Fibroblast of skin of left quadriceps (primary cell): ENCODE measurements at places on chromosomes 5 and 9.

DNA sequence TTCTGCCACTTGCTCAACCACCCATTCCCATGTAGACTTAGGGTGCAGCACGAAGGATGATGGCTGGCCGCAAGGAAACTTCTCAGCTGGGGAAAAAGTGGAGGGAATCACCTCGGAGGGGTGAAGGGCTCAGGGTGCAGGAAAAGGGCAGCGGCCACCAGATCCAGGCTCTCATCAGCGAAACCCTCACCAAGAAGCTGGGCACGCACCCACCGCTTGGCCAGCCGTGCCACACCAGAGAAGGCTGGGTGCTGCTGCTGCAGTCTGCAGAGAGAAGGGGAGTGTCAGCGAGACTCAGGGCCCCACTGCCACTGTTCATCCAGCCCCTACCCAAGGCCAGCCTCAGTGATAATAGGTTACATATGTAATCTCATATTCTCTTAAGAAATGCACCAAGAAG, 8.6 kb downstream of the NOL6 start:
- no peak for DNase-seq

- DNase-seq = no peak
Measured at GRCh38 chr9:109317311-109317978, 3.4 kb downstream of the EPB41L4B start.

GRCh38 chr9:26399556-26399955, 493.0 kb downstream of the CAAP1 start:
- no peak for DNase-seq

GRCh38 chr9:94083384-94083783, 880 bp upstream of the PTPDC1 start:
- no peak for DNase-seq

- no peak for DNase-seq
Measured at GRCh38 chr5:76403766-76404222, 709 bp downstream of the IQGAP2 start.

GRCh38 chr9:118711843-118712242, 657.4 kb downstream of the BRINP1 start:
- DNase-seq = no peak

GRCh38 chr5:128378632-128379031, 159.4 kb downstream of the FBN2 start:
- DNase-seq = peak; percentile 38

DNA sequence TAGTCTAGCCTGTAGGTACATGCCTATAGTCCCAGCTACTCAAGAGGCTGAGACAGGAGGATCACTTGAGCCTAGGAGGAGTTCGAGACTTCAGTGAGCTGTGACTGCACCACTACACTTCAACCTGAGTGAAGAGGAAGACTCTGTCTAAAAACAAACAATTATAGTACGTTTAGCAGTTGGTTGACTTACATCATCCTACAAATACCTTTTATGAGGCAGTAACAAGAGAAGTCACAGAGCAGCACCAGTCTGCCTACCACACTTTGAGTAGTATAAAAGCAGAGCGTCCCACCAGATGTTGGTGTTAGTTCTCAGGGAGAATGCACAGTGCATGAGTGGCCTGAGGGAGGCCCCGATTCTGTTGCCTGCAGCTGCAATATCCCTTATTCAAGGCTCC, 16.1 kb downstream of the ZFR start:
- no peak for DNase-seq

DNA sequence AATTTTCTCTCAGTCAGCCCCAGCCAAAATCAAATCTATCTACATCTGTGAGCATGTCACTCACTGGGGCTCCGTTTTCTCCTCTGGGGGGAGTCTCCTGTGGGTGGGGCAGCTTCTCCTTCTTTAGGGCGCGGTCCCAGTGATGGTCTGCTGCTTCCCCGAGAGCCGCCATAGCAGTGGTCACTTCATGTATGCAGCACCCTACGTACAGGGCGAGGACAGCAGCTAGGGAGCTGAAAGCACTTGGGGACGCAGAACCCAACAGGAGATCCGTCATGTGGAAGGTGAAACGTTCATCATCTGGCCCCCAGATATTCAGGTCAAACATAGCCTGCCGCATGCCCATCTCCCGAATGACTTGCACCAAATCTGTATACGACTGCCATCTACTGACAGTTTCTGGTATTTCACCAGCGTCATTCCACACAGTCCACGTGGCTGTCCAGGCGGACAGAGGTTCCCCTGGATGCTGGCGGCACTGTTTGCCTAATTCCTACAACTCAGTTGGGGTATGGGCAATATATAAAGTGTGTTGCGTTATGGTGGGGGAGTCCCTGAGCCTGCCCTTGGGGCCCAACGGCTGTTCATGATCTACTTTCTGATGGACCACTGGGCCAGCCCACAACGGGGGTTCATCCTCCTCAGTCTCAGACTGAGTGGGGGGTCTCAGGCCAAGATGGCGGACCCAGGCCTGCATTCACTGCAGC, 795.0 kb downstream of the EFNA5 start:
- DNase-seq = no peak

GRCh38 chr9:129675620-129676019, 10.2 kb downstream of the PRRX2 start:
- DNase-seq = peak; percentile 29

- no peak for DNase-seq
Measured at GRCh38 chr5:152366716-152367115, 38.4 kb downstream of the NMUR2 start.

DNA sequence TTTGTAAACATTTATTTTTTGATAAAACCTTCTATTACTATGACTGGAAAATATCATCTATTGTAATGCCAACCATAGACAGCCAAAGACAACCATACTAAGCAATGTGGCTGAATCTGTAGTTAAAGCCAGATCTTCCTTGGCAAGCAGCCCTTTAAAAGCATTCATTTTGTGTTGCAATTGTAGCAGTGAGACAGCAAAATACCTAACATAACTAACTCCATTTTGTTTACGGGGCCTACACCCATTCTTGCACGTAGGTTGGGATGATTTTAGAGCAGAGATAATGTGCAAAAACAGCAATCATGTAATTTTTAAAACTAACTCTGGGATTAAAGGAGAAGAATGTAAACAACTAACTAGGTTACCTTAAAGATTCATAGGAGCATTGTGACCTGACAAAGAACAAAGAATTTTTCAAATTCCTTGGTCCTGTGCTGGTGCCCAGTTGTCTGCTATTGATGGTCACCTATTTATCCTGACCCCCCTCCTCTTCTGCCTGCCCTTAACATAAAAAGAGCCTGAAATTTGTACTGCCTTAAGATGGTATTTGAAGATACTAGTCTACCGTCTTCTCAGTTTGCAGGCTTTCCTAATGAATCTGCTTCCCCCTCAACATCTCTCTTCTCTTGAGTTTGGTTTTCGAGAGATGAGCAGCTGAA, 10.6 kb downstream of the IFNA1 start:
- DNase-seq = peak; percentile 12

DNA sequence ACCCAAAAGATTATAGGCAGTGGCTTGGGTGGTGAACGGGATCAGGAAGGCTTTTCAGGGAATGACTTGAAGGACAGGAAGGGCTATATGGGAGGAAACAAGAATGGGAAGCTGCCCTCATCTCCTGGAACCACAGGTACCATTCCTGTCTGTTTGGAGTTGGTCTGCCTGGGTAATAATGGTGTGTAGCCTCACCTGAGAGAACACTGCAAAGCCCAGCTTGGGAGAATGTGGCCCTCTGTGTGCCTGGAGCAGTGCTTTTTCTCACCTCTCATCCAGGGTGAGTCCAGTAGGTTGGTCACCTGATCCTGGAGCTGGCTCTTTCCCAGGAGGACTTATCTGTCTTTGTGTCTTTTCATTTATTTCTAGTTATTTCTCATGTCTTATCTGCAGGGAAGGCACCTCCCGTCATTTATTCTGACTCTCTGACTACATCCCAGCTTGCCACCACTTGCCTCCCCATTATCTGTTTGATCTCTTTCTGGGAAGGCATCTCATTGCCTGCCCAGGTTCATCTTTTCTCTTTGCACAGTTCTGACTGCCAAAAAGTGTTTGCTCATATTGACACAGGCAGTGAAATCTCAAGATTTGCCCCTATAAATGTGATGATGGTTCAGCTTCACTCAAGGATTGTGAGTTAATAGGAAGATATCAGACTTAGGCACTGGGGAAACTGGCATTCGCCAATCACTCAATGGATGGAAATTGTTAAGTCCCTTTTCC, 22.5 kb upstream of the OR2S2 start:
- no peak for DNase-seq

GRCh38 chr5:62575489-62575888, 3.1 kb upstream of the LRRC70 start:
- DNase-seq = no peak

DNA sequence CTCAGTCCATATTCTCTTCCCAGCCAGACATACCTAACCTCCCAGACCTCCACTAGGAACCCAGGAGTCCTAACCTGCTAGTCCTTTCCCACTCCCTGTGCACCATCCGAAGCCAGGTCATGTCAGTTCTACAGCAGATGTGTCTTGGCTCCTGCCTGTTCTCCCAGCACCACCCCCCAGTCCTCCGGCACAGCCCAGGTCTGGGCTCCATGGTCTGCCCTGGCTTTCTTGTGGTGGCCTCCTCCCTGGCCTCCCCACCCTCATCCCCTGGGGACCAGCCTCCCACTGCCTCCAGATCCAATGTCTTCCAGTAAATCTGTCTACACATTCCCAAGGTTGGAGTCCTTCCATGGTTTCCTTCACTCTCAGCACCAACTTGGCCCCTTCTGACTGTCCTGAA, 20.0 kb downstream of the KCNIP1 start:
- DNase-seq = no peak

GRCh38 chr9:111986035-111986556, 89.5 kb downstream of the UGCG start:
- DNase-seq = no peak

- no peak for DNase-seq
Measured at GRCh38 chr5:38831909-38832308, 13.9 kb upstream of the OSMR start.

DNA sequence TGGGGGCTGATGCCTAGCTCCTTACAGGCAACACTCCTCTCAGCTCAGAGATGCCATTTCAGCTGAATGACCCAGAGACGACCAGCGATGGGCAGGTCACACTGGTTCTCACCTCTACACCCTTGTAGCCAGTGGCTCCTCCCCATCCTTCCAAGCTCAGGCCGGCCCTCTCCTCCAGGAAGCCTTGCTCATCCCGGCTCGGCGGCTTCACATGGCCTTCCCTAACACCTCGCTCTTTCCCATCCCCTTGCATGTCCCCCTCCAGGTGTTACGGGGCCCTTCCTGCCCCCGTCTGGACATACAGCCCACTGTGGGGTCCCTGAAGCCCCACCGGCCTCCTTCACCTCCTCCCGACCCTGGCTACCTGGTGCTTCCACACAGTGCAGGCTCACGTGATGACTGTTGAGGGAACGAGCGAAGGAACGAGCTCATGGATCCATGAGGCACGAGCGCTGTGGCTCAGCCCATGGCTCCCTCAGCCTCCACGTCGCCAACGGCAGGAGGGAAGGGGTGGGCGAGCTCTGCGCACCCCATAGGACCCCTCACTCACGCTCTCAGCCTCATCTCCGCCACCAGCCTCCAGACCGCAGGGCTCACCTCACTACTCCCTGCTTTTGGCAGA, 45.7 kb downstream of the SARDH start:
- no peak for DNase-seq

DNA sequence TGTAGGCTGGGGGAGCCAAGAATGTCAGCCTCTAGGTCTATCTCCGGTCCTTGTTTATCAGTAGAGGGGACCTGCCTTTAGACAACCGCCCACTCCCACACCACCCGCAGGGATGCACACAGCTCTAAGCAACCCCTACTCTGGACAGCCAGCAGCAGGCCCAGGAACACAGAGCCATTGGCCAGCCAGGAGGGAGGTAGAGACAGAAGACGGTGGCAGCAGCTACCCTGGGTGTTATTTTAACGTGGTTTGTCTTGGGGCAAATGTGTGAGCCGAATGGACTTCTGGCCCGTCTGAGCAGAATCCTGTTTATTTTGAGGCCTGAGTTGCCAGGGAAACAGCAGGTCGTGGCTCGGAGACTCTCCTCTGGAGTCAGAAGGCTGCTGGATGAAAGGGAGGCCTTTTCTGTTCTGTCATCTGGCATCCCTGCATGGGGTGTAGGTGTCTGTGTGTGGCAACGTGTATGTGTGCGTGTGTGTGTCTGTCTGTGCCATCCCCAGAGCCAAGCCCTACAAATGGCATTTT, 382 bp upstream of the FGF1 start:
- DNase-seq = no peak

DNA sequence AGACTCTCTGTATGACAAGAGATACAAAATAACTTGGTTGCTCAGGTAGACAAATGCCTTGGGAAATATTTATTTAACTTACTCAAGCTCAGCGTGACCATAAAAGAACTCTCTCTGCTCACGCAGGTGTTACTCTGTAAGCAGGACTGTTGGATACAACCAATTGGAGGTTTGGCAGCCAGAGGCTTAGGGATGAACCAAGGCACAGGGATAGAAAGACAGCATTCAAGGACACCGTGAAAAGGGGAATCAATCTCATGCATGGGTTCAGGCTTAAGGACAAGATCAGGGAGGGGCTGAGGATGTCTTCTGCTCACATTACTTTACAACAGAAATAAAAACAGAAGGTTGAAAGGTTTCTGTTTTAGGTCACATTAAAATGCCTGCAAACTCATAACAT, 389.0 kb upstream of the BRINP1 start:
- no peak for DNase-seq

- no peak for DNase-seq
Measured at GRCh38 chr5:33769968-33770367, 121.8 kb downstream of the ADAMTS12 start.

- no peak for DNase-seq
Measured at GRCh38 chr5:150175076-150175475, 8.5 kb downstream of the CDX1 start.

- DNase-seq = no peak
Measured at GRCh38 chr5:137753691-137754187, 424 bp downstream of the HNRNPA0 start.

DNA sequence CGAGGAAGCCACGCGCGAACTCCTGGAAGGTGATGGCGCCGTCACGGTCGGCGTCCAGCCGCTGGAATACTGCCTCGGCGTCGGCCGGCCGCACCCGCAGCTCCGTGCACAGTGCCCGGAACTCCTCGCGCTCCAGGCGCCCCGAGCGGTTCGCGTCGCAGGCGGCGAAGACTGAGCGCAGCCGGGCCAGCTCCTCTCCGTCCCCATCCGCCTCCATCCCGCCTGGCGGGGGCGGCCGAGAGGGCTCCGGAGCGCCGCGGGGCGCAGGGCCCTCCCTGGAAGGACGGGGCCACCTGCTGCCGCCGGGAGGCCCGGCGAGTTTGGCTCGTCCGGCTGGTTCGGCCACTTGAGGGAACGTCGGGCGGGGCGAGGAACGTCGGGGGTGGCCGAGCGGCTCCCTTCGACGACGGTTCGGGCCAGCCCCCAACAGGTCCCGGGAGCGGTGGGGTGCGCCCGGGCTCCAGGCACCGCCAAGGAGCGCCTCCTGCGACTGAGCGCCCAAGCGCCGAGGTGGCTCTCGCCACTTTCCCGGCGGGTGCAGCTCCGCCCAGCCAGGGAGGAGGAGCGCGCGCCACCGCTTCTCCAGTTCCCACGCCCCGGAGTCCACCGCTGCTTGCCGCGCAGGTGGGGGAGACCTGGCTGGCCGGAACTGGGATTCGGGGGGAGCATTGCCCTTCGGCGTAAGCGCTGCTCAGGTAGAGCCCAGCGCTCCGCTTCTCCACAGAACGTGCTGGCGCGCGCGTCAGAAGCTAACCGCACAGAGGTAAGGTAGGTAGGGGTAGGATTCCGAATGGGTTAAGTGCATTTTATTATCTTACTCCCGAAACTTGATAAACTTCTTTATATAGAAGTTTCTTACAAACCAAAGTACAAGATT, at the start of gene RASEF:
TSS of gene RASEF (minus strand) at position 492 of the 877 bp plus-strand sequence. CDS start at position 217, 275 bp downstream.
- DNase-seq = no peak

GRCh38 chr9:108416324-108416723, 439.5 kb downstream of the ACTL7B start:
- DNase-seq = no peak
